ENCODE measurements at places on chromosomes 1 and 21.

DNA sequence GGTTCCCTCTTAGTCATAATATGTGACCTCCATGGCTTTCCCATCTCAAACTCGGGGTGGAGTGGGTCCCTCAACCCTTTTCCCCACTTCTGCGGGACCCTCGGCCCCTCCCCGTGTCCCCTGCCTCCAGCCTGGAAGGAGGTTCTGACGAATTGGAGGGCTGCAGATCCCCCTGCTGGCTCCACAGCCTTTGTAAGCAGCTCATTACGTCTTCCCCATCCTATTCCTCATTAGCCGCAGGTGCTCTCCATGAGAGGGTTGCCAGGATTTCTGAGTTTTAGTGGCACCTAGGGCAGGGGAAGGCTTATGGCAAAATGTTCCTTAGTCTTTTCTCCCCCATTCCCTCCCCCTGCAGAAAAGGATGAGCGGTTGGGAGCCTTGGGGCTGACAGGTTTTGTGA is 8.3 kb downstream of the ACTL8 start:
- no peak for DNase-seq

GRCh38 chr1:26839339-26839722 is 12.8 kb downstream of the ZDHHC18 start:
- DNase-seq, result no peak

GRCh38 chr1:66346057-66346795 is 187.7 kb upstream of the SGIP1 start:
- DNase-seq, result no peak

DNA sequence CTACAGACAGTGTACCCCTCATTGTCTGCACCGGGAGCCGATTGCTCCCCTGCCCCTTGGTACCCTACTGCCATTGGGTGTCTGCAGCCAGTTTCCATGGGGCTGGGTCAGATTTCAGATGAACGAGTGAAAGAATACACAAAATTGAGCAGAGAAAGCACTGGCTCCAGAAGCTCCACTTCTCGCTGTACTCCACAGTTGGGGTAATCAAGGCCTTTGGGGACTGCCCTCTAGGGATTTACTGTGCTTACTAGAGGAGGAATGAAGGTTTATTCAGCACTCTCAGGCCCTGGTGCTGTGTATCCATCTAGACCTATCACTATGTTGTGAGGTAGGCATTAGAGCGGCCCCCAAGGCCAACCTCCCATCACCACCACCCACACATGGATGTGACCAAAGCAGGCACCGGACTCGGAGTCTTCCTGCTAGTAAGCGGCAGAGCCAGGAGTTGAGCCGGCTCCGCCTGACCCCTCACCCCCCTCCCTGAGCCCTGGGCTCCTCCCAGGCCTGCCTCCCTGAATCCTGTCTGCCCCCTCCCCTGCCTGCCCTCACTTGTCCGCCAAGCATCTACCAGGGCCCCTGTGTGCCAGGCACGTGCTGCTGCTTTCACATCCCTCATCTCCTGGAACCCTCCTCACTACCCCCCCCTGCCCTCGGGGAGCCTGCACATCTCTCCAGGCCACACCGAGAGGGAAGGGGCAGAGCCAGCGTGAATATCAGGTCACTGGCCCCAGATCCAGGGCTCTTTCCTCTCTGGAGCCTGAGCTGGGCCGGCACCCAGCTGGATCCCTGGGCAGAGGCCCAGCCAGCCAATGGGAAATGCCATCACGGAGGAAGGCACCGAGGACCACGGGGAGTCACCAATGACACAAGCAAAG is 23.3 kb downstream of the KCNN3 start:
- DNase-seq, result no peak

DNA sequence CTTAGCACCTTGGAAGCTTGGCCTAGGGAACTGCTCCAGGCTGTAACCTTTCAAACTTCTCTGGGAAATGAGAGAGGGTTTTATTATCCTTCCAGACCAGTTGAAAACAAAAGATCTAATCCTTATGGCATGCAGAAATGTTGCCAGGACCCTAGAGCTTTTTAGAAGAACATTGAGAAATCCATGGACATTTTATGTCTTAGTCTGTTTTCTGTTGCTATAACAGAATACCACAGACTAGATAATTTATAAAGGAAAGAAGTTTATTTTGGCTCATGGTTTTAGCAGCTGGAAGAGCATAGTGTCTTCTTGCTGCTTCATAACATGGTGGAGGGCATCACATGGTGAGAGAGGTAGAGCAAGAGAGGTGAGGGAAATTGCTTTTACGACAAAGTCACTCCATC is 25.8 kb downstream of the OSBPL9 start:
- no peak for DNase-seq

DNA sequence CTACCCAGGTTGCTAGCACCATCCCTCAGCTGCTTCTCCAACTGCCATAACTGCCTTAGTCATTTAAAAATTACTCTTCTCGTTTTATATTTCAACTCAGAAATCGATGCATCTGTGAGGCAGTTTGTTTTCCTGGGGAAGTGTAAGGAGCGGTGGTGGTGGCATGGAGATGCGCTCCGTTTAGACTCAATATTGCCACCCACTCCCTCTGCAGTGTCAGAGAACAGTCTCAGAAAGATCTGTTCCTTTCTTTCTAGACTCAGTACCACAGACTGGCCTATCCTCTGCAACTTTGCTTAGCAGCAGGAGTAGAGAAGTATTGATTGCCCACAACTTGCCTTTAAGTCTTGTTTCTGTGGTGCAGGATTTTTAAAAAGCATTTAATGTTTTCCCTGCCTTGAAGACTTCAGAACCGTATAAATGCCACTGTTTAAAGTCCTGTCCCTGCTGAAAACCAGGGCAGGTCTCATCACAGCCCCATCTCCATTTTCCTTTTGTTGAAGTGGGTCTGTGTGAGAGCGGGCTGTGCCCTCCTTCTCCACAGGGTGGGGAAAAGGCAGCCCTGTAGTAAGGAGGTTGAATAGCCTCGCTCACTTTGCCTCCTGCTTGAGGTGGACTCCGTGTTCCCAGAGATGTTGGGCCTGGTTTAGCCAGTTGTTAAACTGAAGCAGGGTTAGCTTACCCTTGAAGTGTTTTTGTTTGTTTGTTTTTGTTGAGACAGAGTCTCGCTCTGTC is 105.2 kb downstream of the NFIA start:
- DNase-seq, result no peak

GRCh38 chr1:36964830-36965229 is 69.5 kb downstream of the GRIK3 start:
- no peak for DNase-seq

Measured in right lobe of liver (tissue), 6 donors.